RWPE1 (cell line): ENCODE measurements at places on chromosomes 4 and X.

DNA sequence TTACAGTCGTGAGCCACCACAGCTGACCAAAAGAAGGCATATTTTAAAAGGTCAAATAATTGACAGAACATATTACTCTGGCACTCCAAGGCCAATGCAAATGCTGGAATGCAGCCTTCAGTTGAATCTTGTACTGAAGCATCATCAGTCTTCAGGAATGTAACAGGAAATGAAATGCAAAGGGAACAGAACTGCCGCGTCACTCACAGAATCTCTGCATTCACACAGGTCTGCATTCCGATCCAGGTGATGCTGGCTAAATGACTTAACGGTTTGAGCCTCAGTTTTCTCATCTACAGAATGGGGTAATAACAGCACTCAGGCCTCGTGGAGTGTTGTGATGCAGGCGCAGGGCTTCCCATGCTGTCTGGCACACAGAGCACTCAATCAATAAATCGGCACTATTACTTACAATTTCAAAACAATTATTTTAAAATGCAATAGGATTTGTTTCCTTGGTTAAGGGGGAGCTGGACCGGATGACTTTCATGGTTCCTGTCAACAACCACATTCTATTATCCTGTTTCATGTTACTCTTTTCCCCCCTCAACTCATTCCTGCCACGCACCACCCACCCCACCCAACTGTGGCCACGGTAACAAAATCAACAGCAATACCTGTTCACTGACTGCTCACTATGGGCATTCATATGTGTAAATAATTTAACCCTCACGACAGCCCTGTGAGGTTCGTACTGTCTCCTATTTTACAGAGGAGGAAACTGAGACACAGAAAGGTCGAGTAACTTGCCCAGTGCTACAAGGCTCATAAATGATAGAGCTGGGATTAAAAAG, 32.4 kb downstream of the IGFBP7 start:
- peak; percentile 86 for DNase-seq

- no peak for DNase-seq
These were observed 150.6 kb downstream of the SPATA18 start for GRCh38 chr4:52201715-52202114.

GRCh38 chr4:40055863-40056715, 561 bp upstream of the N4BP2 start:
- peak; percentile 50 for DNase-seq

GRCh38 chrX:118545510-118545909, 49.9 kb downstream of the DOCK11 start:
- DNase-seq, result no peak

GRCh38 chr4:85543832-85544231, 68.9 kb downstream of the ARHGAP24 start:
- DNase-seq, result no peak

DNA sequence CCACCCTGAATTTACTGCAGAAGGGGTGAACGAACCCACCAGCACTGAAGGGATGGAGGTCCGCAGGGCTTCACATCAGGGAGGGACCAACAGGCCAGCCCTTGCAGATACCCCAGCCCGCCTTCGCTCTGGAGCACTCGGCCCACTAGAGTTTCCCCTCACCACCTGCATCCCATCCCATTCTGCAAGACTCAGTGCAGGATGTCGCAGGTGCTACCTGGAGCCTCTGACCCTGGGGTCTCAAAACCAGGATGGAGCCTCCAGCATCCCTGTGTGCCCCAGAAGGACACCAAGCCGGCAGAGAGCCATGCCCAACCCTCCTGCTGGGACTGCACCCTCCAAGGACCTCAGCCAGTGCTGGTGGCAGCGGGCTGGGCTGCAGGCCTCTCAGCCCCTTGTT, 57.6 kb upstream of the ADRA2C start:
- no peak for DNase-seq

DNA sequence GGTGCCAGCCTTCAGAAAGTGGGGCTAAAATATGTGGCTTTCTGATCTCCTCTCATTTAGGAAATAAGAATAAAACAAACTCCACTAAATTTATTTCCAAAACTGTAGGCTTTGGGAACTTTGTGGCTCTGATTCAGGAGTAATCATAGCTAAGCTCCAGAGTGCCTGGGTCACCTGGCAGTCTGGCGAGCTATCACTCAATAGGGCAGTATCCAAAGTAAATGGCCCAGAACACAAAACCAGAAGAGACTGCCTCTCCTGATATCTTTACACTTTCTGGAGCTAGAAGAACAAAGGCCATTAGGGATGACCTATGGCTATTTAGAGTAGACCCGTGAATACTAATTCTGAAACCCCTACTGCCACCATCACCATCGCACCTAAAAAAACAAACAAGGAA, 17.0 kb upstream of the PPARGC1A start:
- DNase-seq, result no peak

DNA sequence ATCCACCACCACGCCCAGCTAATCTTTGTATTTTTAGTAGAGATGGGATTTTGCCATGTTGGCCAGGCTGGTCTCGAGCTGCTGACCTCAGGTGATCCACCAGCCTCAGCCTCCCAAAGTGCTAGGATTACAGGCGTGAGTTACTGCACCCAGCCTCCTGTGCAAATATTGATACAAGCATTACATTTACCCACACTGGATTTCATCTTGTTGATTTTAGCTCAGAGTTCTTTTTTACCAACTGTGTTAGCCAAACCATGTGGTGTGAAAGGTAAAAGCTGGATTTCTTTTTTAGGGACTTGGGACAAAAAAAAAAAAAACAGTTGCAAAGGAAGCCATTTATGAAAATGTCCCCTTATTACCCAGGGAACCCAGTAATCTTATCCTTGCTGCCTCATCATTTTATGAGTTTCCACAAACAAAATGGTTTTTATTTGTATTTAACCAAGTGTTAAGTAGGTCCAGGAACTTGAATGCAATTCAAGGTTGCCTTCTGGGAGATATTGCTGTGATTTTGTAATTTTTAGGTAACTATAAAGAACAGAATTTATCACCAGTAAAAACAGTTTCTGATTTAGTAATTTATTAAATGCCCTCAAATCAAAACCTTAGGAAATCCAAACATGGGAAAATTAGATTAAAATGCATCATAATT, 202.5 kb downstream of the PALLD start:
- no peak for DNase-seq

DNA sequence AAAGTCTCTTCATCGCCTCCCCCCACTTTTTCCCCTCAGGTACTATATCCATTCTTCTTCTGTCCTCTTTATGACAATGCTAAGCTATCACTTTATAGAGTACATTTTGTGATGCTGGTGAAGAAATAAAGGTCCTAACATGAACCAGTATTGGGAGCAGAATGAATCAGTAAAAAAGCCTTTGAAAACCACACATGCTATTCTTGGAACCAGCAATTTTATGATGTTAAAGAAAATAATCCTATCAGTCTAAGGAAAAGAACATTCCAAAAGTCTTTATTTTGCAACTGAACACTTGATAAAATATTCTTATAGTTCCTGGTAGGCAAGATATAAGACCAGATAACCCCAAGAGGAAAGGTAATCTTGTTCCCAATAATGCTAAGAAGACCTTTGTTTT, 107.8 kb upstream of the MCF2 start:
- no peak for DNase-seq

DNA sequence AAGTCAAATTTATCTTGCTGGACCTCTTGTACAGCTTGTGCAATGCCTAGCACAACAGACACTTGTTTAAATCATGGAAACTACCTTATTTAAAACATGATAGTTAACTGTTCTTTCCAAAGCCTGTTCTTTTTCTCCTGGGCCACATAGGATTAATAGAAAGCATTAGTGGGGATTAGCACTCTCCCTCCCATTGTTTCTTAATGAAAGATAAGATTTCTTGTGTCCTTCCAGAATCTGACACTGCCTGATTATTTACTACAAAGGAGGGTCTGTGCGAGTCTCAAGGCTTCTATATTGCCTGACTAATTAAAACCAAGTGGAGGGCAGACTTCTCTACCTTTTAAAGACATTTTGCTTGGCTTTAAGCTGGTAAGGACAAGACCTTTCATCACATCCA, 8.5 kb upstream of the ELMOD2 start:
- DNase-seq, result no peak

DNA sequence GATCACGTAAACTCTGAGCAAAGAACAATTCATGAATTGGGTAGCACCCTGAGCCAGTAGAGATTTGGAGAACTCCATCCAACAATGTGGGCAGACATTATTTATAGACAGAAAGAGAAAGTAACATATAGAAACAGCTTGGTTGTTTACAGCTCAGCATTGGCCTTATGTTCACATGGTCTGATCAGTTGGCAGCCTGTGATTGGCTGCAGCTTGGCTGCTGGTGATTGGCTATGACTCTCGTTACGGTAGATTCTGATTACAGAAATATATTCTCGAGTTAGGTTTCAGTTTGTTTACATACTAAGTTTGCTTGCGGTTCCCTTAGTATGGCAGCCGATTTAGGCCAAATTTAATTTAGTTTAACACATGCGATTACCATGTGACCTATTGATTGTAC, 663.4 kb downstream of the RAPGEF2 start:
- no peak for DNase-seq
